Esophagus muscularis mucosa (tissue), 4 donors: ENCODE measurements at places on chromosomes 3 and 15. TPM values are rescaled to one million over a fixed set of nuclear protein-coding genes. Genes with fewer than 3 reads are reported as not detected.

The C3orf49 gene
- not detected for total RNA-seq

The TATDN2 gene
- total RNA-seq, result 15.6 TPM

GRCh38 chr3:188122571-188123169, 31.3 kb upstream of the LPP start:
- H3K27ac ChIP-seq, result peak overlapping the region; percentile 77
- H3K4me3 ChIP-seq, result no peak overlapping the region
- DNase-seq, result no peak
- H3K4me1 ChIP-seq, result peaks cover 57% of the 10 kb centered on the region
- no peaks in the 10 kb centered on the region for H3K36me3 ChIP-seq
- no peaks in the 10 kb centered on the region for H3K27me3 ChIP-seq

DNA sequence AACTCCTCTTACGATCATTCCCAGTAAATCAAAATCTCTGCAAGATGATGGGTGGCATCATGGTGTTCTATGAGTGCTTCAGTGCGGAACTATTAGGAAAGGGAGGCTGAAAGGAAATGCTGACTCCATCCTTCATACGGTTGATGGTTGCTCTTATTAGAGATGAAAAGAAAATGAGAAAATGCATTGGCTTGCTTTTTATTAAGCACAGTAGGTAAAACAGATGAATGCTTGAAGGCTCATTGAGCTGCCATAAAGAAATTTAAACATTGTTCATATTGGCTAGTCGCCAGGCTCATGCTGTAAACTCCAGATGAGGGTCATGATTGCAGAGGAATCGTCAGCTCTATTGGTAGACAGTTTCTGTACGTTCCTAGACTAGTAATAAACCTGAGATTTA, 115.8 kb downstream of the EPHA3 start:
- no peak overlapping the region for H3K27ac ChIP-seq
- H3K27me3 ChIP-seq, result no peaks in the 10 kb centered on the region
